CD8-positive, alpha-beta memory T cell (primary cell): ENCODE measurements at places on chromosomes 7 and 10.

- DNase-seq = no peak
These were observed 38.4 kb downstream of the TAF3 start for GRCh38 chr10:7856678-7857077.

GRCh38 chr10:83991986-83992753 lies 147.1 kb upstream of the GHITM start:
- DNase-seq = no peak

GRCh38 chr10:36779238-36779846 lies 346.1 kb upstream of the ANKRD30A start:
- no peak for DNase-seq

- DNase-seq = no peak
These were observed 21.7 kb downstream of the OPALIN start for GRCh38 chr10:96337106-96337505.

GRCh38 chr7:23654508-23654907 lies 25.5 kb upstream of the FAM221A start:
- no peak for DNase-seq

DNA sequence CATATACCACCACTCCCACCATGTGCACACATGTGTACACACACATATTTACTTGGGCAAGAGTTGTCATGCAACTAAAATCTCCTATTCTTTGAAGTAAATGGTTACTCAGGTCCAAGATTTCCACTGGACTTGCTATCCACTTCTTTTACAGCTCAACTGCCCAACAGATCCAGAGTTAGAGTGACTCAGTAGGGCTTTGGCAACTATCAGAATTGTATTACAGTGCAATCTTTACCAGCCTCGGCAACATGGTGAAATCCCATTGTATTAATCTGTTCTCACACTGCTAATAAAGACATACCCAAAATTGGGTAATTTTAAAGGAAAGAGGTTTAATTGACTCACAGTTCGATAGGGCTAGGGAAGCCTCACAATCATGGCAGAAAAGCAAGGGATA lies 51.9 kb upstream of the ABLIM1 start:
- DNase-seq = no peak
